Peyer's patch (tissue), 4 donors: ENCODE measurements at places on chromosomes 5 and 9. TPM values are rescaled to one million over a fixed set of nuclear protein-coding genes. Genes with fewer than 3 reads are reported as not detected.

DNA sequence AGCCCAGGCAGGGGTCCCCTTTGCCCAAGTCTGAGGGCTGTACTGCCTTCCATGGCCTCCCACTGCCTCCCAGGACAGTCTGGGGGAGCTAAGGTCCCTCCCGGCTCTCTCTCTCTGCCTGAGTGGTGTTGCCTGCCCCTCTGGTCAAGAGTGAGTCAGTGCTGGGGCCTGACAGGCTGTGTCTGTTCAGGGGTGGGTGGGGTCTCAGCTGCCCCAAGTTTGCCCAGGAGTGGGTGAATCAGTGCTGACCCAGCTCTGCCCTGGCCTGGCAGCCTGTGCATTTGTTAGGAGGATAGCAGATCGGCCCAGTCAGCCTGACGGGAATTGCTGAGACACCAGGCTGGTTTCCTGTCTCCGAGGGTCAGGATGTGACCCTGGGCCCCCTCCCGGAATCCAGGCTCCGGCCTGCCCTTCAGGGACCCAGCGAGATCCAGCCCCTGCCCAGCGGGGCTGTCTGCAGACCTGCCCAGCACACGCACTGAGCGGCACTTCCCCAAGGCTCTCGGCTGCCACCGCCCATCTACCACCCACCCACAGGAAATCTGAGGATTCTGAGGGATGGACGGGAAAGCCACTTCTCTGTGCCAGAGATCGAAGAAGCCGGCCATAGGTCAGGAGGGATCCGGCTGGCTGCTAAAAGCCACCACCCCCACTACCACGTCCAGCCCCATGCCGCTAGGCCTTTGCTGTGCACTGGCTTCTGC, 15.9 kb downstream of the ENG start:
- H3K27ac ChIP-seq = peak overlapping the region; percentile 89
- H3K4me1 ChIP-seq = peaks cover 34% of the 10 kb centered on the region
- H3K27me3 ChIP-seq = no peaks in the 10 kb centered on the region
- peak; percentile 71 for DNase-seq
- no peaks in the 10 kb centered on the region for H3K36me3 ChIP-seq

DNA sequence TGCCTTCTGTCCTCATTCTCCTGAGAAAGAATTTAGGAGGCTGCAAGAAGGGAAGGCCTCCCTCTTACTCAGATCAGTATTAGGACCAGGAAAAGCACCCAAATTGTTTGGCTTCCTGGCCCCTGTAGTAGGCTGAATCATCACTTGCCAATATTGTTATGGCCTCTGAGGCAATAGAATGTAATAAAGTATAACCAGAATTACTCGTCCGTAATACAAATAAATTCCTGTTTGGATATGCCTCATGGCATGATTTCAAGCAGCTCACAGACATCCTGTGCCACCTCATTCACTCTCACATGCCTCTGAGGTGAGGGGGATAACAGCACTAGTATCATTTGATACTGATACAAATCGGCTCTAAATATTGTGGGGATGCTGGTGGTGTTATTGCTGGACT, 427.3 kb downstream of the ISL1 start:
- H3K27me3 ChIP-seq = no peaks in the 10 kb centered on the region
- no peak for DNase-seq
- no peaks in the 10 kb centered on the region for H3K36me3 ChIP-seq

DNA sequence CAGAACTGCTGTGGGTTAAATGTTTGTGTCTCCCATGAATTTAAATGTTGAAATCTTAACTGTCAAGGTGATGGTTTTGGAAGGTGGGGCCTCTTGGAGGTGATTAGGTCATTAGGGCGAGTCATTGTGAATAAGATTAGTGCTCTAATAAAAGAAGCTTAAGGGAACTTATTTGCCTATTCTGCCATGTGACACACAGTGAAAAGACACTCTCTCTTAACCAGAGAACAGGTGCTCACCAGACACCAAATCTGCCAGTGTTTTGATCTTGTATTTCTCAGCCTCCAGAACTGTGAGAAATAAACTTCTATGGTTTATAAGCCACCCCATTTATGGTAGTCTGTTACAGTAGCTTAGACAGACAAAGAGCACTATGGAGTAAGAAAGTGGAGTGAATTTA, 117.9 kb upstream of the SV2C start:
- H3K36me3 ChIP-seq = no peaks in the 10 kb centered on the region
- no peaks in the 10 kb centered on the region for H3K4me1 ChIP-seq
- no peaks in the 10 kb centered on the region for H3K27me3 ChIP-seq
- DNase-seq = no peak

DNA sequence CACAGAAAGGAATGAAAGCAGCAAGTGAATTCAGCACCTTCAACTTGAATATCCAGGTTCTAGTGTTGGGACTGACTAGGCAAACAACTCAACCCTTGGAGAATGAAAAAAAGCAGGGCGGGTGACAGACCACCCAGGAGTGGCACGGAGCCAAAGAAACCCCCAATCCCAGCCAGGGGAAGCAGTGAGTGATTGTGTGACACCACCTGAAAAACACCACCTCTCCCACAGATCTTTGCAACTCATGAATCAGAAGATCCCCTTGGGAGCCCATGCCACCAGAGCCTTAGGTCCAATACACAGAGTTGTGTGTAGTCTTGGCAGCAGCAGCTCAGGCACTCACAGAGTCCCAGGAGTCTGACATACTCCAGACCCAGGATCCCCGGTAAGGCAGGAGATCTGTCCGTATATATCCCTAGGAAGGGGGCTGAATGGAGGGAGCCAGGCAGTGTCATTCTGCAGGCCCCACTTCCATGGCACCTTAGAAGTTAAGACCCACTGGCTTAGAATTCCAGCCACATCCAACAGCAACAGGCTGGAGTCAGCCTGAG, 22.1 kb upstream of the ROR2 start:
- no peak overlapping the region for H3K4me3 ChIP-seq
- no peak overlapping the region for H3K27ac ChIP-seq
- DNase-seq = no peak

DNA sequence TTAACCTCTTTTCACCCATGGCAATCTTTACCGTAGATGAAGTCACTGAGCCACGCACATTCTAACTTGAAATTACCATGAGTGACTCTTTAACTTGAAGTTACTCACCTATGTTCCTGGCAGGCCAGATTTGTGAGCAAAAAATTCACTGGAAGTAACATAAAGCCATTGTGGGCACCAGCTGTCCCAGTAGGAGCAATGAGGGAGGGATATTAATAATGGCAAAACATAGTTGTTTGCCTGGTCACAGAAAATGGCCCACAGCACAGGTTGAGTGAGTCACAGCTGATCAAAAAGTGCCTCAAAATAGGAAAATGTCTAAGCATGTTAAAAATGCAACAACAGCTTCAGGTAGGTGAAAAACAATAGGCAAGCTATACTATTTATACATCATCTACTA, 146.6 kb downstream of the EFNA5 start:
- no peaks in the 10 kb centered on the region for H3K4me1 ChIP-seq
- no peaks in the 10 kb centered on the region for H3K36me3 ChIP-seq
- H3K27me3 ChIP-seq = no peaks in the 10 kb centered on the region
- H3K4me3 ChIP-seq = no peak overlapping the region
- no peak for DNase-seq

- H3K27me3 ChIP-seq = no peaks in the 10 kb centered on the region
- H3K4me1 ChIP-seq = no peaks in the 10 kb centered on the region
- no peak overlapping the region for H3K27ac ChIP-seq
Observed at GRCh38 chr9:89770531-89771174, 165.8 kb downstream of the GADD45G start.

GRCh38 chr5:67427850-67428298, 231.3 kb upstream of the CD180 start:
- H3K27ac ChIP-seq = no peak overlapping the region
- no peaks in the 10 kb centered on the region for H3K4me1 ChIP-seq
- DNase-seq = no peak
- no peak overlapping the region for H3K4me3 ChIP-seq

- H3K4me3 ChIP-seq = no peak overlapping the region
- H3K36me3 ChIP-seq = no peaks in the 10 kb centered on the region
- no peaks in the 10 kb centered on the region for H3K4me1 ChIP-seq
Observed at GRCh38 chr5:8913522-8913921, 632.4 kb downstream of the SEMA5A start.

GRCh38 chr9:34457266-34458012, 931 bp downstream of the FAM219A start:
- H3K27me3 ChIP-seq = no peaks in the 10 kb centered on the region
- DNase-seq = peak; percentile 64
- peak overlapping the region; percentile 67 for H3K4me3 ChIP-seq
- H3K36me3 ChIP-seq = no peaks in the 10 kb centered on the region
- peak overlapping the region; percentile 87 for H3K27ac ChIP-seq

GRCh38 chr9:134437403-134438194, 111.3 kb downstream of the RXRA start:
- no peaks in the 10 kb centered on the region for H3K27me3 ChIP-seq
- no peak for DNase-seq
- H3K27ac ChIP-seq = no peak overlapping the region
- H3K4me3 ChIP-seq = no peak overlapping the region
- H3K4me1 ChIP-seq = peaks cover 6% of the 10 kb centered on the region

GRCh38 chr5:132639706-132640130, 18.3 kb upstream of the IL13 start:
- no peaks in the 10 kb centered on the region for H3K4me1 ChIP-seq
- H3K27me3 ChIP-seq = no peaks in the 10 kb centered on the region
- H3K4me3 ChIP-seq = no peak overlapping the region

Gene ENG
- 25.7 TPM for total RNA-seq

Gene ZDHHC21
- total RNA-seq = 39.4 TPM

Gene TMEM174
- total RNA-seq = not detected

Gene PCSK1
- total RNA-seq = 4.7 TPM

Gene ALDOB
- total RNA-seq = 11,538 TPM
